NCI-H446 (cell line): ENCODE measurements at places on chromosomes 12 and 14.

GRCh38 chr12:6730169-6730568 lies 6.3 kb downstream of the COPS7A start:
- DNase-seq = no peak

GRCh38 chr12:50655374-50655921 lies 108.5 kb upstream of the ATF1 start:
- no peak for DNase-seq

GRCh38 chr12:1797991-1798640 lies 22.2 kb upstream of the LRTM2 start:
- DNase-seq = no peak

DNA sequence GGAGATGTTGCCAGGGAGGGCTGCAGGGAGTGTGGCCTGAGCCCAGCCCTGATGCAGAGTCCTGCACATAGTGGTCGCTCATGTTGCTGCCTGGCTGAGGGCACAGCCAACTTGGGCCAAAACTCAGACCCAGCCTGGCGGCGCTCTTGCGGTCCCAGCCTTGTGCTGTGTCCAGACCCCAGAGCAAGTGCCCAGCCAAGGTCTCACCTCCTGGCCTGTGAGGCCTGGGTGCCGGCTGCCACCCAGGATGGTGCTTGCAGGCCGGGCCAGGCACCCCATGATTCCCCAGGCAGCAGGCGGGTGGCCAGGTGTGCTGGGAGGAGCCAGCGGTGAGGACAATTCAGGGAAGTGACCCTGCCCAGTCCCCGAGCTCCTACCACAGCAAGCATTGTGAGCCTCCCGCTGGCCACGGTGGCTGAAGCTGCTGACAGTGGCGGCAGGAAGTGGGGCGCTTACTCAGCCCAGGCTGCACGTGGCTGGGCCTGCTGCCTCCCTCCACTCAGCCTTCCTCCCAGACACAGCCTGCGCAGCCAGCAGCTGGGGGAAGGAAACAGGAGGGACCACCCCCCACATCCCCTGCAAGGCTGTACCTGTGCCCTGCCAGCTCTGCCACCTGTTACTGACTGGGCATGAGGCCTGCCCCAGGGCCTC lies 17.7 kb upstream of the PGF start:
- DNase-seq = no peak

DNA sequence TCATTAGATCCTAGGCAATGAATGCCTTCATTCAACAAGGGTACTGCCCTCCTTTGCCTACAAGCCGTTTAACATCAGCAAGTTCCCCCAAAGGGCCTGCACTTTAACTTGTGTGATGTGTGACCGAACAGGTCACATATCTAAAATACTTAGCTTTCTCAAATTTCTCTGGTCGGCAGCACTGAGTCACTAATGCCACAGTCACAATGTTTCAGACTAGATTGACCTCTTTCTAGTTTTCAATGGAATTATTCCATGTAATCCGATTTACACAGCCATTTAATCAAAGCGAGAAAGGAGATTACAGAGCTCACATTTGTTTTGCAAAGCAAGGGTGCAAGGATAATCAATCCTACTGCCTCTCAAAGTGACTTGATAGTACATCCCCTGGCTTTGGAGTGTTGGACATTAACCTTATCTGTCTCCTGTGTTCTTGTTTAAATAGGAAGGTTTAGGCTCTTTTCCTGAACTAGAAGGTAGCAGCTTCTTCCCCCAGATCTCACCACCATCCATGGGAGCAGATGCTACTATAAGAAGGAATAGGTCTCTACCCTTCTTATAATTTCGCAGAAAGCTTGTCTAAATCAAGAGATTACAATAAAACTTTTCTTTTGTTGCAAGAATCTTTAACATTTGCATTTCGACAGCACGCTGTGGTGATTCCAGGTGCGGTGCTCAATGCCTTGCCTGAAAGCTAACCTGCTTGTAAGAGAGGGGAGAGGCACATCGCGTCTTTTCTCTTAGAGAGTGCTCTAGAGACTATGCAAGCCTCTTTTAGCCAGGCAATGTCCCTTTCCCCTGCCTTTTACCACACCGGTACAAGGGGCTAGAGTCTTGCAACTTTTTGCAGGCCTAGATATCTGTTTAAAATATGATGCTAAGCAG lies 1.8 kb downstream of the KITLG start:
- no peak for DNase-seq

DNA sequence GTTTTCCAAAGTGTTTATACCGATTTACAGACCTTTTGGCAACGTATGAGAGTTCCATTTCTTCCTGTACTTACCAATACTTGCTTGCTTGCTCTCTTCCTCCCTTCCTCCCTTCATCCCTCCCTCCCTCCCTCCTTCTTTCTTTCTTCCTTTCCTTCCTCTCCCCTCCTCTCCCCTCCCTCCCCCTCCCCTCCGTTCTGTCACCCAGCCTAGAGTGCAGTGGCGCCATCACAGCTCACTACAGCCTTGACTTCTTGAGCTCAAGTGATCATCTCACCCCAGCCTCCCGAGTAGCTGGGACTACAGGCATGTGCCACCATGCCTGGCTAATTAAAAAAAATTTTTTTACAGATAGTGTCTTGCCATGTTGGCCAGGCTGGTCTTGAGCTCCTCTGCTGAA lies 40.4 kb downstream of the DIP2B start:
- DNase-seq = no peak

DNA sequence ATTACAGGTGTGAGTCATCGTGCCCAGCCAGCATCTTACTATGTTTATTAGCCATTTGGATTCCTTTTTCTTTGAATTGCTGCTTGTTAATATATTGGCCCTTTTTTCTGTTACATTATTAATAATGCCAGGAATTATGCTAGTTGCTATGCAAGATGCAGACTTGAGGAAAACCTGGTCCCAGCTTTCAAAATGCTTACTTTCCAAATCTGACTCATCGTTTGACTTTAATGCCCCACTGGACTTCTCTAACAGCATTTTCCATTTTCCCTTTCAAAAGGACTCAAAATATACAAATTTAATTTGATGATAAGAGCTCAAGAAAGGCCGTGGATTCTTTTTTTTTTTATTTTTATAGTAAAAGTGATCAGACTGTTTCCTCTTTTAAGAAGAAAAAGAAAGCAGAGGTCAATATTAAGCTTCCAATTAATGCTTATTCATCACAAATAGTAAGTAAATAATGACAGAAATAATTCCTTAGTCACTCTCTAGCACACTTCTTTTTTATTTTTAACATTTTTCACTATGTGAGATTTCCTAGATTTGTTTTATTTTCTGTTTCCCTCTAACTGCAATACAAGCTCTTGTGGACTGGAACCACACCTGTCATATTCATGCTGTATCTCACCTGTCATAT lies 146.1 kb upstream of the FGD4 start:
- no peak for DNase-seq

DNA sequence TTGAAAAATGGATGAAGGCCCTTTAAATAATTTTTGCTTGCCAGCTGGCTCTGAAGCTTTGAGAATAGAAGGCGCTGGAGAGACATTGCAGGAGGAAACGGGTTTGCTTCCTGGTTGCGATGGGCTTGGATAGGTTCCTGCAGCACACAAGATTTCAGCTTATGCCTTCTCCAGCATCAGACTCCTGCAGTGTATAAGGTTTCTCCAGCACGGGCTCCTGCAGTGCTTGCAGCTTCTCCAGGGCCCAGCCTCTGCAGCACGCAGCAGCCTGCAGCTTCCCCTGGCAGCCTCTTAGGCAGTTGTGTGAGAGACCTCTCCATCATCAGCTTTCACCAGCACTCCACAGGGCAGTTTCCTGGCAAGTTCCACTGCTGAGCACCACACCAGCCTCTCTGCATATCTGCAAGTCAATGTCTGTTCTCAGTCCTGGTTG lies 78.7 kb upstream of the ZDHHC17 start:
- DNase-seq = no peak

DNA sequence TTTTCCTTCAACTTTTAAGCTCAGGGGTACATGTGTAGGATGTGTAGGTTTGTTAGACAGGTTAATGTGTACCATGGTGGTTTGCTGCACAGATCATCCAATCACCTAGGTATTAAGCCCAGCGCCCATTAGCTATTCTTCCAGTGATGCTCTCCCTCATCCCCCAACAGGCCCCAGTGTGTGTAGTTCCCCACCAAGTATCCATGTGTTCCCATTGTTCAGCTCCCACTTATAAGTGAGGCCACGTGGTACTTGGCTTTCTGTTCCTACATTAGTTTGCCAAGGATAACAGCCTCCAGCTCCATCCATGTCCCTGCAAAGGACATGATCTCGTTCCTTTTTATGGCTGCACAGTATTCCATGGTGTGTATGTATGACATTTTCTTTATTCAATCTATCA lies 48.6 kb upstream of the YARS2 start:
- no peak for DNase-seq

DNA sequence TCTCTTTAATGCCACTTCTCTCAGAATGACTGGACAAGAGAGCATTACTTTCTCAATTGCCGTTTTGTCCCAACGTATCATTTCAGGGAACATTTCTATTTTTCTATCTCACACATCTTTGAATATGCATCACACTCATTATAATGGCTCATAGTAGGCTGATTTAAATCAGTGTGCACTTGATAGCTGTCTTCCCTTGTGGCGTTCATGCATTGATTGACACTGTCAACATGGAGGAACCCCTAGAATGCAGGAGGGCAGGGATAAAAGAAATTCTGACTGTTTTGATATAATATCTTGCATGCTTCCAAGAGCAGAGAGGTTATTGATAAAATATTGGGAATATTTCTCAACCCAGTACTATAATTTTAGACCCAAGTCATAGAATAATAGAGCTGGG lies 1528.9 kb upstream of the FLRT2 start:
- DNase-seq = no peak

DNA sequence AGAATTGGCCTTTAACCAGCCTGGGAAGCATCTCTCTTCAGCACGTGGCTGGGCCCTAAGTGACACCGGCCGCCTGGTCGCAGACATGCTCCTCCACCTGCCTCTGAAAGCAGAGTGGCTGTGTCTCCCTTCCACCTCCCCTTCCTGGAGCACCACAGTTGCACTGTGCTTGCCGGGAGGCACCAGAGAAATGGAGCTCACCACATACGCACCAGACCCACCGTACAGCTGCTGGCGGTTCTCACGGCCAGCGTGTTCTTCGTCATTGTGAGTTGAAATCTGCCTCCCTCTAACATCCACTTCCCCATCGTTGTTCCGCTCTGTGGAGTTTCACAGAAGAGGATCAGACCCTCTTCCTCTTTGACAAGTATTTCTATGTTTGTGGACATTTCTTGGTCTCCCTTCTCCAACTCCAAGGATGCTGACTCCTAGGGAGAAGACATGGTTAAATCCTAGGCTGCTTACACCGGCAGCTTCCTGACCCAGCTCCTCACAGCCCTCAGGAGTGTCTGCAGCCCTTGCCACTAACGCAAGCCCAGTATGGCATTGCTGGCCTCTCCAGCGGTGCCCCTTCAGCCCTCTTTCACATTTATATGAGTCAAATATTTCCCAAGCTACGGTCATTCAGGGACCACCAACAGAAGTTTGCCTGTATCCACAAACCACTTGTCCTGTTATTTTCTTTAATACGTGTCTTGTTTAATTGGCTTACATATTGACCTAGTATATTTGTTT lies 11.5 kb upstream of the KRT5 start:
- DNase-seq = no peak

DNA sequence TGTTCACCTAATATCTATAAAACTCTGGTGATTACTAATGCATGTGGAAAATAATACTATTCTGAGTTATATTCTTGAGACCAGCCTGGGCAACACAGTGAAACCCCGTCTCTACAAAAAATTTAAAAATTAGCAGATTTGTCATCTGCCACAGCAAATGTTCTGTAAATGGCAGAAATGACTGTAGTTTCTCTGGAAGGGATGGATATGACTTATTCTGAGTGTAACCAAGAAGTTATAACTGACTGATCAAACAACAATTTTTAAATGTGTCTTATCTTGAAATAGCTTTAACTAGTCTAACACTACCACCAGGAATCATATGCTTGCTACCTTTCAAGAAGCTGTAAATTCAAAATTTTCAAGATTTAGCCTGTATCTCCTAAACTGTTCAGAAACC lies 88.7 kb downstream of the PLBD1 start:
- DNase-seq = no peak

DNA sequence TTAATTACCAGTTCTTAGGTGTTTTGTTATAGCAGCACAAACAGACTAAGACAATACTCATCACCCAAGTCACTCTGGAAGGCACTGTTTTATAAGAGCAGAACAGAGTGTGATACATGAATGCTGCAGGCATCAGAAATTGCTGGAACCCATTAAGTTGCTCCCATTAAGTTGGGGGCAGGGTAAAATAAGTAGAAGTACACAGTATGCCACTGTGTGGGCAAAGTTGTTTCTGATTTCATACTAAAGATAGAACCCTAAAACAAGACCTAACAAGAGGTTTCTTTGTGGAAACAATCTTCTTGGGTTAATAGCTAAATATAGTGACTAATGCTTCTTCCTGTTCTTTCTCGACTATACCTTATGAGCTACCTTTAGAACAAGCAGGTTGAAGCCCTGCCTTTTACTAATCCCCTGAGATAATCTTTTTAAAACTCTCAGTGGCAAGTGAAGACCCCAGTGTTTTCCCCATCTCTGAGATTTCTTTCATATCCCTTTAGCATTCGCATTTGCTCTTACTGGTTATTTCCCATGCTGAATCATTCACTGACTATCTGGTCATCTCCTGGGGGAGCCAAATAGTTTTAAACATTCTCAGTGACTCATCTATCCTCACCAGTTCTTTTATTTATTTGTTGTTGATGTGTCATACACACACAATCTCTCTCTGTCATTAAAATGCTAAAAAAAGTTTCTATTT lies 52.3 kb downstream of the SOCS2 start:
- no peak for DNase-seq

- DNase-seq = no peak
Observed at GRCh38 chr14:70121521-70121920, 67.2 kb downstream of the SLC8A3 start.

GRCh38 chr14:95044463-95045105 lies 112.7 kb downstream of the DICER1 start:
- no peak for DNase-seq

DNA sequence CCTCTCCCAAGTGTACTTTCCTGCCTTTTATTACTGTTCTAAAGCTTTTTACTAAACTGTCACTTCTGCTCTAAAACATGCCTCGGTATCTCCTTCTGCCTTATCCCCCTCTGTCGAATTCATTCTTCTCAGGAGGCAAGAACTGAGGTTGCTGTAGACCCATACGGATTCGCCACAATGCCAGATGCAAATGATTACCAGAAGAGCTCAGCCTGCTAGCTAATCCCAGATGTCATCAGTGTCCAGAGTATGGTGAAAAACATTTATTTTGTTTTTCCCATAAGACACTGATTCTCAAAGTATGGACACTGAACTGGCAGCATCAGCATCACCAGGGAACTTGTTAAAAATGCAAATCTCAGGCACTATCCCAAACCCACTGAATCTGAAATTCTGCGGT lies 359.3 kb downstream of the TMTC2 start:
- DNase-seq = no peak

GRCh38 chr14:90608929-90609341 lies 207.3 kb downstream of the TTC7B start:
- DNase-seq = no peak

GRCh38 chr12:38555620-38556591 lies 239.3 kb downstream of the ALG10B start:
- DNase-seq = no peak
